ENCODE measurements at places on chromosomes 2 and 18.

DNA sequence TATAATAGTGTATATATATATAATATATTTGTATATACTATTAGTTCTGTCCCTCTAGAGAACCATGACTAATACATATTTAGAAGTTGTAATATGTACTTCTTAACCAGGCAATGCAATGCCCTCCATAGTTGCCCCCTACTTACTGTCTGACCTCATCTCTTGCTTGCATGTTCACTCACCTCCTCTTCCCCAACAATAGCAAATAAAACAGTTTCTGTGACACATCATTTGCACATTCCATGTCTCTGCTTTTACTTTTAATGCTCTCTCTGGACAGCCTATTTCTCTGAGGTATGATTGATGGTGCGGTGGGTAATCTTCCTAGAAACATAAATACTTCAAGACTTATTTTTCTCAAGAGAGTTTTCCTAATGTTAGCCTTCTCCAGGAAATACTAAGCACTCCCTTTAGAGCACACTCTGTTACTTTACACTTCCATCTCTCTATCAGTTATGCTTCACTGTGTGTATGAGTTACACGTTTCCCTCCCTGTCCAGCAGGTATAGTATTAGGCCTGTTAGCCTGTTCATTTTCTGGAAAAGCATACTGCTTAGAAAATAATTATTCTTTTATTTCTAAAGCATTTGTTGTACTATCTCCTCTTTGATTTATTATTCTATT is 295.6 kb upstream of the LRATD1 start:
- DNase-seq, result no peak

- no peak for DNase-seq
Measured at GRCh38 chr18:40348196-40348595, 1606.8 kb upstream of the PIK3C3 start.

DNA sequence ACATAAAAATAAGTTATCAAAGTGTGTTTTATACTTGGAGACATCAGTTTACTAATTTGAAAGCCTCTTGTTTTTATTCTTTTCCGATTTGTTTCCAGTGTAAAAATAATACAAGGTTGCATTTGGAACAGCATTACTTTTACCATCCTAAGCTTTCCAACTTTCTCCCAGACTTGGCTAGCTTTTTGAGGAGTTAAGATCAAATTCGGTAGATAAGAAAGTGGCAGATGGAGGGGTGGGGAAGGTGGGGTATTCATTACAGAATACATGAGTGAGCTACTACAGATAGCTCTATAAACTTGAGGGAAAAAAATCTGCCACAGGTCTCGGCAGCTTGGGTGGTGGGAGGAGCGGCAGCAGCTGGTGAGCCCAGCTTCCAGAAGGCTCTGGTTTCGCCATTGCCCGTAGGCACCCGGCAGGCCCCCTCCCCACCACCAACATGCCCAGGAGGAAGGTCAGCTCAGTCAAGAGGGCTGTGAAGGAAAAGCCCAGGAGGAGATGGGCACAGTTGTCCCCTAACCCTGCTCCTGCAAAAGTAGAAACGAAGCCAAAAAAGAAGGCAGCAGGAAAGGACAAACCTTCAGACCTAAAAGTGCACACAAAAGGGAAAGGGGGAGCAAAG is 18.6 kb upstream of the RMC1 start:
- no peak for DNase-seq

DNA sequence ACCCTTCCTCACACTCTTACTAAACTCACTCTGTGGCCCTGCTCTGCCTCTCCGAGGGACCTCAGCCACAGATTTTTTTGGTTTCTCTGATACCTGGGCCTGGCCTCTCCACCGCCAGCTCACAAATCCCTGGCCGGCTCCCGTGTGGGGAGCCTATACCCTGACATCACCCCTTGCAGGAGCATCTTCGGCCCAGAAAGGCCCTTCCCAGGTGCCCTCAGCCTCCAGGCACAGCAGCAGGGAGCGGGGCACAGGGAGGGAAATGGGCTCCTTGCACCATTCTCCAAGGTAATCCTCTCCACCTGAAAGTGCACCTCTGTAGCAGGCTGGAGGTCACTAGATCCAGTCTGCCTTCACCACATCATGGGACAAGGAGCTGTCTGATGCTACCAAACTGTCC is 43.2 kb downstream of the CRACDL start:
- DNase-seq, result no peak
